MV-4-11 (cell line): ENCODE measurements at places on chromosomes 2 and 18.

DNA sequence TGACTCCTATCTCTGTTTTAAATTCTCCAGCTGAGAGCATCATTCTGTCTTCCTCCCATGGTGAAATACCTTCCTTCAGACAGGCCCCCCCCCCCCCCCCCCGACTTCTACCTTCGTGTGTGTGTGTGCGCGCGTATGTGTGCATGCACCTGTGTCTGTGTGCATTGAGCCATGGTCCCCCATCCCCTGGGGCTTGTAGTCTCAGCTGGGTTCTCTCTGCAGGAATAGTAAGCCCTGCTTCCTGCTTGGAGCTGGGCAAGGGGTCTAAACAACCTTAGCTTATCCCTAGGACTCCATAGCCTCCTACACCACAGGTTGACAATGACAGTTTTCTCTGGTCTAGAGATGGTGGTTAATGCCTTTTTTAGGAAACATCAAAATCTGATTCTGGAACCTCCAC, 427.5 kb upstream of the KLHL29 start:
- DNase-seq, result no peak

- peak; percentile 86 for DNase-seq
Measured at GRCh38 chr2:159635006-159635789, 18.9 kb upstream of the BAZ2B start.

DNA sequence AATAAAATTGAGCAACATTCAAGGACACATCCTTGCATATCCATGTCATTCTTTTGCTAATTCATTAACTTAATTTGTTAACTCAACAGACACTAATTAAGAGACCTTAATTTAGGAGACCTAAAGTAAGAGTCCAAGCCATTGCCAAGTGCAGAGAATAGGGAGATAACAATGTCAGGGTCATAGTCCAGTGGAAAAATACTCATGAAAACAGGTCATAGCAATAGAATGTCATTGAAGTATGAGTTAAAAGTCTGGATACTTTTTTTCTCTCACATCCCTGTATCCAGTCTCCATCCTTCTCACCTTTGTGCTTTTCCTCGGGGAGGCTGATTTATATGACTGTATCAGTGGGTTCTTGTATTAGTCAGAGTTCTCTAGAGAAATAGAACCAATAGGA, 26.6 kb upstream of the DPP4 start:
- DNase-seq, result no peak

- DNase-seq, result no peak
Measured at GRCh38 chr2:136985044-136985443, 219.7 kb downstream of the THSD7B start.

- no peak for DNase-seq
Measured at GRCh38 chr2:97675430-97676113, 6.1 kb downstream of the C2orf92 start.
